ENCODE measurements at places on chromosomes 7 and 10.

DNA sequence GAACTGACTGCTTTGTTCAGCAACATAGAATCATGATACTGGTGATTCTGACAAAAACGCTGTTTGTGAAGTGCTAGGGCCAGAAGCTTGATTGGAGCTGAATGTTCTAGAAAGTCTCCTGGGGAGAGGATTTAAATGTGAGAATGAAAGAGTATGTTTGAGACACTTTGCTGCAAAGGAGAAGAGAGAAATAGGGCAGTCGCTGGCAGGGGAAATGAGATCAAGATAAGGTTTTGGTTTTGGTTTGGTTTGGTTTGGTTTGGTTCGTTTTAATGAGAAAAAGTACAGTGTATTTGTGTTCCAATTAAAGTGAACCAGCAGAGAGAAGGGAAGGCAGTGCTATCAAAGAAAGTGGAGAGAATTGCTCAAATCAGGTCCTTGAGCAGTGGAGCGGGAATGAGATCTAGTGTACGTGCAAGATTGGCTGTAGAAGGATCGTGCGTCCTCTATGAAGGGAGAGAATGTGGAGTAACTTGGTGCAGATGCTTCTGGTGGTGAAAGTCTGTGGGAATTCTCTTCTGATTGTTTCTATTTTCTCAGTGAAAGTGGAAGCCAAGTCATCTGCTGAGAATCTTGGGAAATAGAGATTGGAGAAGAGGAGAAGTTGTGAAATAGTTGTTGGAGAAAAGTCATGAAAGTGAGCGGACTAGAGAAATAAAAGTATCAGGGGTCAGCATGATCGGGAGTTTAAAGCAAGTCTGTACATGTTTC is 270.5 kb downstream of the CCDC3 start:
- no peaks in the 10 kb centered on the region for H3K36me3 ChIP-seq
- DNase-seq = no peak
- H3K27me3 ChIP-seq = peaks cover 2% of the 10 kb centered on the region
- H3K4me1 ChIP-seq = peaks cover 23% of the 10 kb centered on the region
- no peak overlapping the region for H3K27ac ChIP-seq
- H3K4me3 ChIP-seq = no peak overlapping the region

DNA sequence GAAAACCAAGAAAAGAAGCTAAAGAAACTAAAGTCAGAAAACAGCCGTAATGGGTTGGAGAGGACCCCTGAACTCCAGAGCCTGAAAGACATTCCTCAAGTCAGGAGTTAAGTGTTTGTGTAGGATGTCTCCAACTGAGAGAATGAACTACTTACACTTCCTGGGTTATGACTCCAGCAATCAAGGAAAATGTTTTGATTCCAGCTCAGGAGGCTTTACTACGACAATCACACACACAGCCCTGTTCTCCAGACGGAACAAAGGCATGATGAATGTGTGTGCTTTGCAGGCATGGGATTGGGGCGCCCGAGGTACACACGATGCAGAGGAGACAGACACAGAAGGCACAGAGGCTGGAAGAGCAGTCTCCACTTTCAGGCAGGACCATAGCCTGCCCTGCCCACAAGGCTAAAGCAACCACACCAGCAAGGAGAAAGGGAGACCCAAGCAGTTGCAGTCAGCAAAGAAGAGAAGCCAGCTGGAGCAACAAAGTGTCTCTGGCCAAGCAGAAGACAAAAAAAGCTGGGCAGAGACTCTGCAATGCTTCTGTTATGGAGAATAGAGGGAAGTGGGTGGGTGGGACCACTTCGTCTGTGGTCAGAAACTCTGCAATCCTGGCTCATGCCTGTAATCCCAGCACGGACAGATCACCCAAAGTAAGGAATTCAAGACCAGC is 89.1 kb downstream of the GRB10 start:
- no peaks in the 10 kb centered on the region for H3K4me1 ChIP-seq
- no peak for DNase-seq
- H3K4me3 ChIP-seq = no peak overlapping the region
- no peaks in the 10 kb centered on the region for H3K36me3 ChIP-seq
- H3K27me3 ChIP-seq = no peaks in the 10 kb centered on the region

DNA sequence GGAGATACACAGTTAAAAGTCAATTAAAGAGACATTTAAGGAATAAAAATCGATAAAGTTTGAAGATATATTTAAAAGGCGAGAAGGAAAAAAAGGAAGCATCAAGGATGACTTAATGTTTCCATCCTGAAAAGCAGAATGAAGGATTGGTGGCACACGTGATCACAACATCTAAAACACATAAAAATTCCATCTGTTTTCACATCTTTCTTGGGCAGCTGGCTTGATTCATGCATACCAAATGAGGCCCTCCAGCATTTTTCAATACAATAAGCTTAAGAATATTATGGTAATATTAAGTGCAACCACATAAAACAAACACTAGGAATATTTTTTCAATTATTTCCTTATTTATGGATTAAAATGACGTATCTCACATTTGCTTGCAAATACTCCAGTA is 112.6 kb downstream of the TPK1 start:
- H3K4me3 ChIP-seq = no peak overlapping the region
- no peaks in the 10 kb centered on the region for H3K36me3 ChIP-seq
- H3K4me1 ChIP-seq = peaks cover 10% of the 10 kb centered on the region
- DNase-seq = no peak
- no peak overlapping the region for H3K27ac ChIP-seq

DNA sequence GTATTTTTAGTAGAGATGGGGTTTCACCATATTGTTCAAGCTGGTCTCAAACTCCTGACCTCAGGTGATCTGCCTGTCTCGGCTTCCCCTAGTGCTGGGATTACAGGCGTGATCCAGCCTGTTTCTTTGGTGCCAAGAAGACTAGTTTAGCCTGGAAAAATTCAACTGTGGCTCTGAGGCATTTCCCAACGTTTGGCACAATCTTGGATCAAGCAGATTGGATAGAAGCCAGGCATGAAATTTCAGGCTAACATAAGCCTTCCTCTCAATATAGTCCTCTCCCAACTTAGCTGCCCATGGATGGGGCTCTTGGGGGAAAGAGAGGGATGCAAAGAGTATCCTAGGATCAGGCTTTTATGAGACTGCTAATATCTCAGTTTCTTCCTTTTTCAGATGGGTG is 53.8 kb downstream of the APBB1IP start:
- H3K36me3 ChIP-seq = no peaks in the 10 kb centered on the region
- DNase-seq = no peak
- no peak overlapping the region for H3K27ac ChIP-seq
- H3K27me3 ChIP-seq = no peaks in the 10 kb centered on the region
- no peak overlapping the region for H3K4me3 ChIP-seq

DNA sequence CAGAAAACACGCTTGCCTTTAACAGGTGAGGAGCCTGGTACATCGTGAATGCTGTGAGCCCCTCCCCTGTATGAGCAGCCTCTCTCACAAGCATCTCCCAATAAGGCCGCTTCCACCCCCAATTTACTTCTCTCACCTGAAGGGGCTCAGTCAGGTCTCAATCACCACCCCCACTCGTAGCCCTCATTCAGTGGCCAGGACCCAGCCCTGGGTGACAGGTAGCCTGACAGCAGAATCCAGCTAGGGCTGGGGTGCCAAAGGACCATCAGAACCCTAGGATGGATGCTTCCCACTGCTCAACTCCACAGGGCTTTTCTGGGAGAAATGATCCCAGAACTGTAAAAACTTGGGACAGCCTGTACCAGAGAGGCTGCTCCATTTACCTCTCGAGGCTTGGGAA is 6.4 kb upstream of the NDST2 start:
- H3K27me3 ChIP-seq = no peaks in the 10 kb centered on the region
- no peaks in the 10 kb centered on the region for H3K4me1 ChIP-seq
- H3K27ac ChIP-seq = no peak overlapping the region
- no peak for DNase-seq

- H3K36me3 ChIP-seq = no peaks in the 10 kb centered on the region
- no peaks in the 10 kb centered on the region for H3K27me3 ChIP-seq
- no peaks in the 10 kb centered on the region for H3K4me1 ChIP-seq
Measured at GRCh38 chr7:41910940-41911600, 208.2 kb upstream of the INHBA start.

DNA sequence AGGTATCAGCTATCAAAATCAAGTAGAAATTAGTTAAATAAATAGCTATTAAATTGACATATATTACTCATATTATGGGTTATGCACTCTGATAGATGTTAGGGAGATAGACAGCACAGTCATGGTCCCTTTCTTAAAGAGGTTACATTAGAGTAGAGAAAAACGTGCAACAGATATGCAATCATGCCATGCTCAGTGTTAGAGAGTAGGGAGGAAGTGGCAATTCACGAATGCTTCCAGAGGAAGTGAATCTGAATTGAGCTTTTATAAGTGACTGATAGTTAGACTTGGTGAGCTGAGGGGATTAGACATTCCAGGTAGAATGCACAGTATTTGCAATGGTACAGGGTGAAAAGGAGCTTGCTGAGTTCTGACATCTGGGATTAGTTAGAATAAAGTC is 349.8 kb downstream of the NXPH1 start:
- no peak overlapping the region for H3K4me3 ChIP-seq
- H3K36me3 ChIP-seq = no peaks in the 10 kb centered on the region
- DNase-seq = no peak
- no peak overlapping the region for H3K27ac ChIP-seq

GRCh38 chr10:132590752-132591121 is 53.1 kb downstream of the INPP5A start:
- H3K4me3 ChIP-seq = no peak overlapping the region
- no peak overlapping the region for H3K27ac ChIP-seq
- H3K4me1 ChIP-seq = peaks cover 8% of the 10 kb centered on the region
- H3K36me3 ChIP-seq = no peaks in the 10 kb centered on the region
- DNase-seq = no peak

GRCh38 chr7:6015917-6016652 is 7.0 kb downstream of the AIMP2 start:
- H3K36me3 ChIP-seq = peaks cover 22% of the 10 kb centered on the region
- H3K4me3 ChIP-seq = no peak overlapping the region
- no peaks in the 10 kb centered on the region for H3K27me3 ChIP-seq

GRCh38 chr10:66572700-66573099 is 353.1 kb upstream of the LRRTM3 start:
- H3K36me3 ChIP-seq = no peaks in the 10 kb centered on the region
- no peak overlapping the region for H3K4me3 ChIP-seq
- H3K27me3 ChIP-seq = no peaks in the 10 kb centered on the region
- no peaks in the 10 kb centered on the region for H3K4me1 ChIP-seq
- no peak for DNase-seq

DNA sequence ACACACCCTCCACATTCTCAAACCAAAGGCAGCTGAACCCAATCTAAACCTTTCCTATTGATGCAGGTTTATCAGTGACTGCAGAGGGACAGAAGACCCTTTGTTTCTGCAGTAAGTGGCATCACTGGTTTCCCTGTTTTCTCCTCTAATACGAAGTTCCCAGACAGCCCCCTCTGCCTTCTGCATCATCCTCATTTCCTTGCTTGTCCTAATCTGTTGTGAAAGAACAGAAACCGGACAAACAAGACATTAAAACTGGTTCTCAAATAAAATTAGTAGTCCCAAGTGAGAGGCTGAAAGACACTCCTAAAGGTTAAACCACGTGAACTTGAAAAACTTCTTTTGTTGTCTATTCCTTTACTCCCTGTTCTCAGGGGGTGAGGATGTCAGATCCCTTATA is 10.1 kb upstream of the ADRB1 start:
- no peak overlapping the region for H3K4me3 ChIP-seq
- no peaks in the 10 kb centered on the region for H3K27me3 ChIP-seq
- no peaks in the 10 kb centered on the region for H3K36me3 ChIP-seq
- DNase-seq = no peak
- H3K4me1 ChIP-seq = peaks cover 17% of the 10 kb centered on the region

DNA sequence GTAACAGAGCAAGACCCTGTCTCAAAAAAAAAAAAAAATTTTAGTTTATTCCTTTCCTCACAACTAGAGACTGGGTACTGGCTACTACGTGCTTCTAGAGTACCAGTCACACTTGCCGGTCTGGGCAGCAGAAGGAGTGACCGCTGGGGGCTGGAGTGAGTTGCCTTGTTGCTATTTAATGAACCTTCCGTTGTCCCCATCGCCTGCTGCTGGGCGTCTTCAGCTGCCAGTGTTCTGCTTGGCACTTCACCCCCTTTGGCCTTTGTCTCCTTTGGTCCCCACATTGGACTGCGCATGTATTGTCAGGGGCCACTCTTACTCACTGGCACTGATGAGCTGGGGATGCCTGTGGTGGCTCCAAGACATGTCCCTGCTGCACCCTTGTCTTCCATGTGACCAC is 110.6 kb downstream of the CLEC2L start:
- no peaks in the 10 kb centered on the region for H3K27me3 ChIP-seq
- H3K4me3 ChIP-seq = no peak overlapping the region
- peaks cover 10% of the 10 kb centered on the region for H3K36me3 ChIP-seq
- H3K4me1 ChIP-seq = no peaks in the 10 kb centered on the region
- no peak for DNase-seq

Measured in HCT116 (cell line).